Left renal pelvis (tissue), 4 donors: ENCODE measurements at places on chromosomes 7 and 10. TPM values are rescaled to one million over a fixed set of nuclear protein-coding genes. Genes with fewer than 3 reads are reported as not detected.

OPALIN gene
- polyA plus RNA-seq, result not detected

EMX2 gene
- 173 TPM for polyA plus RNA-seq

CTNNA3 gene
- polyA plus RNA-seq, result 2.9 TPM

GRCh38 chr10:35925493-35925892 is 283.4 kb upstream of the FZD8 start:
- DNase-seq, result no peak

DNA sequence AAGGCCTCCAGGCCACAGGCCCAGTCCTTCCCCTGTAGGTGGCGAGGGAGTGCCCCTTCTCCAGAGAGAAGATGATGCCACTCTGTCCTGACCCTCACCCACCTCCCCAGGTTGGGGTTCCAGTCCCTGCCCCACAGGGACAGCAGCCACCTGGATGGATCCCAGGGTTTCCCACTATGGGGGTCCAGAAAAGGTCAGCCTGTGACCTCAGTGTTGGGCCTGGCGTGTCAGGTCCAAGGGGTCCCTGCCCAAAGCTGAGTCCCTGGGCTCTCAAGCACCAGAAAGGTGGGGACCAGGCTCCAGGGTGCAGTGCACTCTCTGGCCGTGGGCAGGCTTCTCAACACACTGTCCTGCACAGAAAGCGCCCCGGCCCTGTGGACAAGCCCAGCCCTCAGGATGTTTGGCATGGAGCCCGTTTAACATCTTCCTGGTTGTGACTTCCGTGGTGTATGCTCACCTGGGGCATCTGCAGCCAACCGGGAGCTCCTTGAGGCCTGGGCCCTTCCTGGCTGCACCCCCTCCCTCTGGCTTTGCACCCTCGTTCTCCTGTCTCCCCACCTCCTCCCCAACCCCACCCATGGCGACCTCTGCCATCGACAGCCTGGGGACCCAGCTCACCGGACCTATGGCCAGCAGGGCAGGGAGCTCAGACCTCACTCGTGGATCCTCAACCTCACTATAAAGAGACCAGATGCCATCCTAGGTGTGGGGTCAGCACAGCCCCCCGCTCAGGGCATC is 58.3 kb upstream of the PPP2R2D start:
- DNase-seq, result no peak

- no peak for DNase-seq
Measured at GRCh38 chr7:28477041-28477442, 64.7 kb downstream of the CREB5 start.
